CD4-positive, alpha-beta T cell treated with Interleukin-12 subunit alpha and Interleukin-12 subunit beta, for 1 hour (primary cell): ENCODE measurements at places on chromosomes 7 and 10.

DNA sequence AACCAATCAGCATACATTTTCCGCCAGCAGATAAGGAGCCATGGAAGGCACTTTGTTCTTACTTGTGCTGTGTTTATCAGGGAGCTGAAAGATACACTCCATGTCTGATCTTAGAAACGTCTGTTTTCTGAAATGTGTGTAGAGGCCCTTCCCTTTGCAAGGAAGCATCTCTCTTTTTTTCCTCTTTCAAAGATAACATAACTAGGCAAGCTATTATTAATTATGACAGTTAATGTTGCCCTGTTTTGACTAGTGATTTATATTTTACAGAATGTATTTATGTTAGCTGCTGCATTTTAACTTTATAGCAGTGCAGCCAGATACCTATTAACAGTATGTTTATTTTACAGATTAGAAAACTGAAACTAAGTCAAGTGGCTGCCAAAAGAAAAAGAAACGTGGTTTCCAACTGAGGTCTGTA is 683.2 kb upstream of the IGFBP3 start:
- DNase-seq, result no peak

DNA sequence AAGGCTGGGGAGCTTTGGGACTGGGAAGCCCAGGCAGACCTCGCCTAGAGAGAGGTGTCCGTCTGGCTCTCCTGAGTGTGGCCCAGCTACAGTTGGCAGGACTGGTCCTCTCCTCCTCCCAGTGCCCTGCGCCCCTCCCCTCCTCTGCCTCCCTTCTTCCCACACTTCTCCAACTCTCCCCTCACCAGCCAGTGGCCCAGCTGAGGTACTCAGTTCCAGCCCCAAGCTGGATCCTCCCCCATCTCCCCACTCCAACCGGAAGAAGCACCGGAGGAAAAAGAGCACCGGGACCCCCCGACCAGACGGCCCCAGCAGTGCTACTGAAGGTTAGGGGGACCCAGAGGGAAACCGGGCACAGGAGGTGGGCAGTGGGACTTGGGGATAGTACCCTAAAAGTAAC is 27.7 kb downstream of the GBX1 start:
- DNase-seq, result no peak

GRCh38 chr10:93542358-93542791 is 24.1 kb upstream of the FFAR4 start:
- no peak for DNase-seq

DNA sequence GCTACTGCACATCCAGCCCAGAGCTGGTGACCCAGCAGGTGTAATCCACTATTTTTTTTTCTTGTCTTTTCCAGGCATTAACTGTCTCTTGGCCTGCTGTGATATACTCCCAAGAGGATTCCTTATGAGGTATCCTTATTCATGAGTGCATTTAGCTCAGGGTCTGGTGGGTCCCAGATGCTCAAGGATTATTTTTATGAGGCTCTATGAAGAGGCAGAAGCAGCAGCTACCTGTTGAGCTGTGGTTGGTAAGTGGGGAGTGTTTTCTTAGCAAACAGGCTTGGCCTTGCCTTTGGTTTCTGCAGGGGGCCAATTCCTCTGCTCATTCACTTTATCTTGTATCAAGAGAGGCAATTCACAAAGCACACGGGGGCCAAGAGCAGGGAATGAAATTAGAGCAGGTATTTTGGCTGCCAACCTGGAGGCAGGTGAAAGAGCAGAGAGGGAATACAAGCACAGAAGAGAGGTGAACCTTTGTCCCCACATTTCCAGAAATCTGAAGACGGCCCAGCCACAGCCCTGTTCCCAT is 221.6 kb downstream of the TMEM178B start:
- no peak for DNase-seq

DNA sequence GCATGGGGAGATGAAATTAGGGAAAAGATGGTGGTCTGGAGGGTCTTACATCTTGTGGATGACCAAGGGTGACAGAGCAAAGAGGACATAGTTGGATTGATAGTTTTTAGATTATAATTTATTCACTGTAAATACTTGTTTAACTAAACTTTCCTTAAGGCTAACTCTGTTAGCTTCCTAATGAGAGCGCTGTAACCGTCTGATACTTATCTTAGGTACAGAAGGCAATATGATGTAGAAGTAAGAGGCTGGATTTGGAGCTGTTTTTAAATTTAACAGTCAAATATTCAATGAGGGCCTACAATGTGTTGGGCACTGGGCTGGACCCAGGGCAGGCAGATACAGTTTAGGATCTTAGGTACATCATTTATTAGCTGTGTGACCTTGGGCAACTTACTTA is 36.0 kb downstream of the PRKAR2B start:
- no peak for DNase-seq

DNA sequence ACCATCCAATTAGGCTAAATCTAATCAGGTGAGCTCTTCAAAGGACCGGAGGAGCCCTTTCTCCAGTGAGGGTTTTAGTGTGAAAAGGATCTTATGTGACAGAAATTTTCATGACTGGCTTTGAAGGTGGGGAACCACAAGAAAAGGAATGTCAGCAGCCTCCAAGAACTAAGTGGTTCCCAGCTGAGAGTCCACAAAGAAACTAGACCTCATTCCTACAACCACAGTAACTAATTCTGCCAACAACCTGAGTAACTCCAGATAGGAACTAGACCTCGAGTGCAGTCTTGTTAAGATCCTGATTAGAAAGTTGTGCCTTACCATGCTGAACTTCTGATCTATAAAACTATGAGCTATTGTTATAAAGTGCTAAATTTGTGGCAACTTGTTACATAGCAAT is 51.3 kb downstream of the PCLO start:
- DNase-seq, result no peak

DNA sequence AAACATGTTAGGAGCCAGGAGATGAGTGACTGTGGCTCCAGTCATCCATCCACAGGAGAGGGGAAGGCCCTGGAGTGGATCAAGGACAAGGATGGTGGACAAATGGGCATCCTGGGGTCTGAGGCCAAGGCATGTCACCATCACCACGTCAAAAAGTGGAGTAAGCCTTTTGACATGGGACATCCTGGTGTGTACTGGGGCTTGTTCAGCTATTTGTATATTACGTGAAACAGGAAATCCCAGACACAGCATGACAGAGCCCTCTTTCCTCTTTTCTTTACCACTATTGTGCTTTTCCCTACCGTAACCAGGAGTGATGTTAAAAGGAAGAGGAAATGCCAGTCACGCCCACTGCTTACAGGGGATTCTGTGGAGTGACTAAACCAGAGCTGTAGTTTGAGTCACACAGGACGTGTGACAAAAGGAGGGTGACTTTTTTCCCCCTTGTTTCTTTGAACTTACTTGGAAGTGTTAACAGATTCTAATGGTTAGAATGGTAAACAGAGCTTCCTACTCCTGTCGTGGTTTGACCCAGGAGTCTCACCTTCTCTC is 15.4 kb downstream of the ACSL5 start:
- DNase-seq, result peak; percentile 45

DNA sequence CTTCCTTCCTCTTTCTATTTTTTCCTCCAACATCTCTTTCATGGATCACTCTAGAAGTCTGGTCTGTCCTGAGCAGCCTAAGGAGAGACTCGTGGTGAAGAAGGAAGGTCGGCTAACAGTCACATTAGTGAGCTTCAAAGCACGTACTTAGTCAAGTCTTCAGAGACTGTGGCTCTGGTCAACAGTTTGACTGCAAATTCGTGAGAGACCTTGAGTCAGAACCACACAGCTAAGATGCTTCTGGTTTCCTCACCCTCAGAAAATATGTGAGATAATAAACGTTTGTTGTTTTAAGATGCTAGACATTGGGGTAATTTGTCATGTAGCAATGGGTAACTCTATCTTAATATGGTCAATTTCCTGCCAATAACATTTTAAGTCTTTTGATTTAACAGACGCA is 126.2 kb upstream of the LRRN3 start:
- no peak for DNase-seq

DNA sequence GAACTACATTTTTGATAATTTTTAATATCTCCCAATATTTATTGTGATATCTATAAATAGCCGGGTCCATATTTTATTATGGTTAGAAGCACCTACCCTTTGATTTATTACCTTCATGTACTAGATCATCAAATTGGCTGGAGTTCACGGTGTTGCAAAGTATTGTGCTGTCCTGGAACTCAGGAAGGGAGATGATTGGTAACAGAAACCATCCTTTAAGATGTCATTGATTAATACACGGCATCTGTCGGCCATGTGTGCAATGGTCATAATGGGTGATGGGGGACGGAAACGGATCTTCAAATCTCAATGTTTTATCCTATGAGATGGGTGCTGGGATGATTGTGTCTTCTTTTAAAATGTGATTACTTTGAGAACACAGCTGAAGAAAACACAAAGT is 157.0 kb downstream of the NEBL start:
- no peak for DNase-seq

DNA sequence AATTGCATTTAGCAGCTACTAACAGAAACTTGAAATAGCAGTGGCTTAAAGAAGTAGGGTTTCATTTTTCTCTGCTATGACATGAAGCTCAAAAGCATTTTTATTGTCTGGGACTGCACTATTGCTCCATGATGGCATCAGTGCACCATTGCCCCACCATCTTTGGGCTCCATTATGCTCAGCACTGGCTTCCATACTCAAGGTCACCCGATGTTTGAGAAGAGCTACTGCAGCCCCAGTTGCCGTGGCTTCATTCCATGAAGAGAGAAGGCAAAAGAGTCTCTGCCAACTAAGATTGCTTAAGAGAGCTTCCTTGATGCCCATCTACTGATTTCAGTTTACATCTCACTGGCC is 192.2 kb upstream of the LRGUK start:
- no peak for DNase-seq

DNA sequence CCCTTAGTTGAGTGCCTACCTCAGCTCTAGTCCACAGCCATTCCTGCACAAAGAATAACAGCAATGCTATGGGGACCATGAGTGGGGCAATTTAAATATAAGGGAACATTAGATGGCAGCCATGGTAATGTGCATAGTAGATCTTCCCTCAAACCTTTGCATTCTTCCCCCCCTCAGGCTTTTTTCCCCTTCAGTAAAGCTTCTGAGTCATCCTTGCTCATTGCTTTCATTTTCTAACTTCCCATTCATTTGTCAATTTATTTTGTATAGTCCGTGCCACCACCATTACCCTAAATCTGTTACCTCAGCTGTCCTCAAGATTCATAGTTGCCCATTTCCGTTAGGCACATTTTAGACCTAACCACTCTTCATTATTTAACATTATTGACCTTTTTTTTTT is 10.7 kb downstream of the HECTD2 start:
- DNase-seq, result no peak

DNA sequence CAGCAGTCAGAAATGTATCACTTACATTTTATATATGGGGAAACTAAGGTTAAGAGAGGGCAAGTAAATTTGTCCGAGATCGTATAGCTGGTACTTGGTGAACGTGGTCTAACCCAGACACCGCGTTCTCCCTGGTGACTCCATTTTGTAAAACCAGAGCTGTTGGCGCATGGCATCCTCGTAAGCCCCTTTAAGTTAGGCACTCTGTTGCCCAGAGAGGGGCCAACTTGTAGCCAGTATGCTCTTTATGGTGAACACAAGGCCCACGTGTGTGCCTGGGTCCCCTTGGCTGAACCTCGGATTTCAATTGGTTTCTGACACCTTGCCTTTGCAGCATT is 39.7 kb upstream of the ZNF518A start:
- DNase-seq, result no peak

- DNase-seq, result peak; percentile 94
These were observed 20.3 kb upstream of the KLF6 start for GRCh38 chr10:3805201-3805790.

GRCh38 chr7:105678811-105679495 is 97.7 kb upstream of the EFCAB10 start:
- DNase-seq, result no peak

DNA sequence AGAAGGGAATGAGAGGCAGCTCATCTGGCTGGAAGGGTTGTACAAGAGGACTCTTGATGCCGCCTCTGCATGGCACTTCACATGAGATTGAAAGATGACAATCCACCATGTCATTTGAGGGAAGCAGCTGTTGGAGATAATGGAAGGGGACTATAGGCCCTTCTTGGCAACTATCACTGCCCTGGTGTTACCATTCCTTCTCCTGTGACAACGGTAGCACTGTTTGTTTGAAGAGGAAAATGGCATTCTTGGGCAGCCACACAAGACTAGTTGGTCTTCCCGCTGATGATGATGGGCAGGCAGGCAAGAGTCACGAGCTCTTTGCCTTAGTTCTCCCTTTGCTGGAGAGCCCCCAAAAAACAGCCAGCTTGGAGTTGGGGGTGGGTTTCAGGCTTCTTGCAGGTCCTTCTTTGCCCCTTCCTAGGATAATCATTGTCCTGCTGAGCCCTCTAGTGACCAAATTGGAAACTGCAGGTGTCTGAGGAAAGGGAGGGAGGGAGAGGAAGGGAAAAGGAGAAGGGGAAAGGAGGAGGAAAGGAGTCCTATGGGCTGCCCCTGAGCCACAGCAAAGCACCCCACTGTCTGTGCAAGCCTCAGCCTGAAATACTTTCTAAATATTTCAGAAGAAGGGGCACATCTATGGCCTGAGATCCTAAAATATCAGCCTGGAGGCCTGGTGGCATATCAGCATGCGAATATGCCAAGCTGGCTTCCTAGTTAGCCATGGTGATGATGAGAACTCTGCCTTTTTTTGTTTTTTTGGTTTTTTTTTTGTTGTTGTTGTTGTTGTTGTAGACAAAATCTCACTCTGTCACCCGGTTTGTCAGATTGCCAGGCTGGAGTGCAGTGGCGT is 165.6 kb upstream of the KMT2E start:
- peak; percentile 49 for DNase-seq

GRCh38 chr10:43197834-43198681 is 59.8 kb downstream of the CSGALNACT2 start:
- no peak for DNase-seq

DNA sequence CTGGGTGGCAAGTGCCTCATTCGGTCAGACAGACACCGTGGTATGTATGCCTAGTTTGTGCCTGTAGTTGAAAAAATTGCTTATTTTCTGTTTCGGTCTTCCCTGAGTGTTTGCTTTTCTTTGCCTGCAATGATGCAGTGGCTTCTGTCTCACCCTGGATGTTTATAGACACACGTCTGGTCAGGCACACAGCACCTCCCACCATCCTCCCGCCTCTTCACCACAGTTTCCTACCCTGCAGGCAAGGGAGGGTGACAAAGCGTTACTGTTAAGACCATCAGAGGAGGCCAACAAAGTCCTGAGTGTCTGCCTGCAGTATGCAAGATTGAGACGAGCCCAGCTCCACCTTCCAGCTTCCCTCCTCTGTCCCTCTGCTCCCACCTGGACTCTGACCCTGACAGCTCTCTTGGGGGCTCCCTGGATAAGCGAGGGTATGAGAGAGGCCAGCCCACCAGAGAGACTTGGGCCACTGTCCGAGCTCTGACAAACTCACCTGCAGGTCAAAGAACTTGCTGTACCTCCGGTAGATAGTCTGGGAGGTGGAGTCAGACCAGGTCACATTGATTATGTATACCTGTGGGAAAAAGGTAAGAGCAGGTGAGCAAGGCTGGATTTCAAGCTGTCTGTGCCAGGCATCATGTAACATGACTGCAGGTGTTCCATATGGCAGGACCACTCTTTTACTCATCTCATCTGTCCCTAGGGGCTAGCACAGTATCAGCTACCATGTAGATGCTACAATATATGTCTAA is 54.4 kb downstream of the SH3PXD2A start:
- peak; percentile 47 for DNase-seq
